ENCODE measurements at places on chromosomes 1 and 21.

DNA sequence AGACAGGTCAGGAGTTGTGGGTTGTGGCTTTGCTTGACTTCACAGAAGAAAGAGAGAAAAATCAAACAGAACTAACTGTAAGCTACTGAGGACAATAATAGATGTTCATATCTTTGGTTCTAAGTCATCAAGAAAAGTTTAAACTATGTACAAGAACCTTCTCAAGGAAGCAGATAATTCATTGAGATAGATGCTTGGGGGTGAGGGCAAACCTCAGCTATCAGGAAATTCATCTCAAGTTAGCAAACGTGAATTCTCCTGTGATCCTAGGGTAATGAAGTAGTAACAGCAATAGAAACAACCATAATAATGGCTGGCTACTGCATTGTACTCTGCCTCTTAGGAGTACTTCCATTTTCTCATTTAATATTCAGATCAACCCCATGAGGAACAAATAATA lies 506.2 kb downstream of the PLPP3 start:
- no peak for DNase-seq

DNA sequence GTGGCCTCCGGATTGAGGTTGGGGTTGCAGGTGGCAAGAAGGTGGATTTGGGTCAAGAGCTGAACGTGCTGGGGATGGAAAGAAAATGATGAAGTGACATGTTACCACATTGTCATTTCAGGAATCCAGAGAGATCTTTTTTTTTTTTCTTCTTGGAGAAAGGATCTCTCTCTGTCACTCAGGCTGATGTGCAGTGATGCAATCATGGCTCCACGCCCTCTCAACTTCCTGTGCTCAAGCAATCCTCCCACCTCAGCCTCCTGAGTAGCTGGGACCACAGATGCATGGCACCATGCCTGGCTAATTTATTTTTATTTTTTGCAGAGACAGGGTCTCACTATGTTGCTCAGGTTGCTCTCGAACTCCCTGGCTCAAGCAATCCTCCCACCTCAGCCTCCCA lies 80.6 kb downstream of the GON4L start:
- DNase-seq, result peak; percentile 69

GRCh38 chr1:12208764-12209494 lies 20.9 kb upstream of the VPS13D start:
- DNase-seq, result peak; percentile 50

DNA sequence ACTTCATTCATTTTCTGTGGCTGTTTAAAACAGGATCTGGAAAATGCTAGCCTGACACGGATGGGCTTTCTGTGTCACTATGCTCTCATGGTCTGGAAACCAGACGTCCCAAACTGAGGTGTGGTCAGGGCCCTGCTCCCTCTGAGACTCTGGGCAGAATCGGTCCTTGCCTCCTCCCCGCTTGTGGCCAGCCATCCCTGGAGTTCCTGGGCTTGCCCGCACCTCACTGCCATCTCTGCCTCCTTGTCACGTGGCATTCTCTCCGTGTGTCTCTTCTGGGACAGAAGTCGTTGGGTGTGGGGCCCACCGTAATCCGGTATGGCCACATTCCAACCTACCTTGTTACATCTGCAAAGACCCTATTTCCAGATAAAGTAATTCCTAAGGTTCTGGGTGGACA lies 10.1 kb upstream of the ACTRT2 start:
- no peak for DNase-seq

GRCh38 chr1:198888379-198888943 lies 249.6 kb downstream of the PTPRC start:
- no peak for DNase-seq

- no peak for DNase-seq
Measured at GRCh38 chr21:36386031-36386642, 945 bp downstream of the CHAF1B start.

DNA sequence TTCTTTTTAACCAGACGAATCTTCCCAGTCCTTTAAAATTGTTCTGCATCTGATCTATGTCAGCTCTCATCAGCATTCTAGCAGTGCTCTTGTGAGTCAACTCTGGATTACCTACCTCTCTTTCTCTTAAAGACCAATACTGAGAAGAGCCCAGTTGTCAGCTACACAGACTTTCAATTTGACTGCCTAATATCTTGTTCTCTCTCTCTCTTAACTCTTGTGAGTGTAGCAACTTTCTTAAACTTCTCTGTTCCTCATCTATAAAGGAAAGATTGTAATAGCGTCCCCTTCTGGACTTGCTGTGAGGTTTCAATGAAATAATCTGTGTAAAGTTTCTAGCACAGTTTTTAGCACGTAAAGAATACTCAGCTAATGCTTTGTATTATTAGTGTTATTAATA lies 499.3 kb upstream of the ADAMTS5 start:
- DNase-seq, result peak; percentile 15

DNA sequence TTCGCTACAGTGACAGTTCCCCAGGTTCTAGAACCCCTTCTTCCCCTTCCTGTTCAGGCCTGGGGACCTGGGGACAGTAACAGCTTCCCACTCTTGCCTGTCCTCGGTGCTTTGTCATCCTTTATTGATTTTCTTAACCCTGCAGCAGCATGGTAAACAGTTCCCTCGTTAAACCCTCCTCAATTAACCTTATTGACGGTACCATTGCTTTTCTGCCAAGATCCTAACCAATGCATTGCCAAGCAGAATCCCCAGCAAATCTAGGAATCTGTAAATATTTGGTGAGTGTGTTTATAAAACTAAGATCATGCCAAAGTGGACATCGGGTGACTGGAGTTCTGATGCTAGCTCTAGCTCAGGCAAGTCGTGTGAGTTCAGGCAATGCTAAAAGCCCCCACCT lies 99.6 kb upstream of the KAZN start:
- no peak for DNase-seq

- DNase-seq, result peak; percentile 72
Measured at GRCh38 chr1:119737040-119737682, 25.4 kb downstream of the PHGDH start.

GRCh38 chr1:167066333-167067122 lies 23.6 kb downstream of the GPA33 start:
- peak; percentile 20 for DNase-seq

GRCh38 chr1:5943343-5944124 lies 48.7 kb downstream of the NPHP4 start:
- DNase-seq, result no peak

DNA sequence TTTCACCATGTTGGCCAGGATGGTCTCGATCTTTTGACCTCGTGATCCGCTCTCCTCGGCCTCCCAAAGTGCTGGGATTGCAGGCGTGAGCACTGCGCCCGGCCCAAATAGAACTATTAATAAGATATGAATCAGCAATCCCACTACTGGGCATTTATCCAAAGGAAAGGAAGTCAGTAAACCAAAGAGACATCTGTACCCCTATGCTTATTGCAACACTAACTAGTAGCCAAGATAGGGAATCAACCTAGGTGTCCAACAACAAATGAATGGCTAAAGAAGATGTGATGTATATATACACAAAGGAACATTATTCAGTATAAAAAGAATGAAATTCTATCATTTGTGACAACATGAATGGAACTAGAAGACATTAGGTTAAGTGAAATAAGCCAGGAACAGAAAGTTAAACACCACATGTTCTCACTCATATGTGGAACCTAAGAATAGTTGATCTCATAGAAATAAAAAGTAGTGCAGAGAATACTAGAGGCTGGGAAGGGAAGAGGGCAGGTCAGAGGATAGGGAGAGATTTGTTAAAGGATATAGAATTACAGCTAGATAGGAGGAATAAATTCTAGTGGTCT lies 48.8 kb downstream of the XPR1 start:
- DNase-seq, result peak; percentile 88

GRCh38 chr1:68278221-68278620 lies 45.9 kb upstream of the WLS start:
- DNase-seq, result no peak

- DNase-seq, result no peak
Measured at GRCh38 chr1:31731049-31731565, 27.3 kb upstream of the COL16A1 start.

- no peak for DNase-seq
Measured at GRCh38 chr21:38416791-38417190, 81.5 kb downstream of the ERG start.

GRCh38 chr1:157092831-157093230 lies 6.8 kb downstream of the ETV3L start:
- no peak for DNase-seq

- DNase-seq, result no peak
Measured at GRCh38 chr1:45814776-45815175, 11.4 kb downstream of the MAST2 start.

GRCh38 chr1:47755101-47755990 lies 241.8 kb downstream of the TRABD2B start:
- no peak for DNase-seq

DNA sequence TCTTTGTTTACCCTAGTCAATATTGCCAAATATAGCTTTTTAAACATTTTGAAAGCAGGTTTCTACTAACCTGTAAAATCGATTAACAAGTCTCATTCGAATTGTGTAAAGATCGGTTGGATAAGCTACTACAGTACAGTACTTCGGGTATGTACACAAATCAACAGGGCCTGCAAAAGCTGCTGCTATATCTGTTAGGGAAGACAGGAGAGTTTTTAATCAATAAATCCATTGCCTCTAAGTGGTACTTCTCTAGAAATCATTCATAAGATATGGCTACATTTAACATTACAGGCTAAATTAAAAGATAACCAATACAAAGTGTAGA lies 34.8 kb upstream of the PSMG1 start:
- no peak for DNase-seq
